Left lung (tissue), 14 donors: ENCODE measurements at places on chromosomes 1 and 21.
A peak's percentile ranks its signal among the peaks of the same experiment; 100 is the strongest.

DNA sequence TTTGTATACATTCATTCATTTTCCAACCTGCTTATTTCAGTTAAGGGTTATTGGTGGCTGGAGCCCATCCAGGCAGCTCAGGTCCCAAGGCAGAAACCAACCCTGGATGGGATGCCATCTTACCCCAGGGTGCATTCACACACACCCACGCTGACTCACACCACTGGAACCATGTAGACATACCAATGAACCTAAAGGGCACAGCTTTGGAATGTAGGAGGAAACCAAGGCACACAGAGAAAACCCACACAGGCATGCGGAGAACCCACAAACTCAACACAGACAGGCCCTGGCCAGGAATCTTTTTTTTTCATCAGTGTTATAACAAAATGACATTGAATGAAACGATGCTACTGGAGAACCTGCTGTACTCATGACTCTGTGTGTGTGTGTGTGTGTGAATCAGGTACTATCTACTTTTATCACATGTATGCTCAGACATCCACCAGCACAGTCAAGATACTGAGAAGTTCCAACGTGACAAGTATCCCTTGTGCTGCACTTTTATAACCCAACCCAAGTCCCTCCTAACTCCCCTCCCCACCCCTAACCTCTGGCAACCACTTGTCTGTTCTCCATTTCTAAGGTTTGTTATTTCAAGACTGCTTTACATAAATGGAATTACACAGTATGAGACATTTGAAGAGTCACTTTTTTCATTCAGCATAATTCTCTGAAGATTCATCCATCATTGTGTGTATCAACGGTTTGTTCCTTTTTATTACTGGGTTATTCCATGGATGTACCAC lies 286.8 kb upstream of the PLD5 start:
- no peaks in the 10 kb centered on the region for H3K27me3 ChIP-seq
- no peak overlapping the region for H3K27ac ChIP-seq
- H3K4me1 ChIP-seq = no peaks in the 10 kb centered on the region
- no peak overlapping the region for H3K4me3 ChIP-seq

DNA sequence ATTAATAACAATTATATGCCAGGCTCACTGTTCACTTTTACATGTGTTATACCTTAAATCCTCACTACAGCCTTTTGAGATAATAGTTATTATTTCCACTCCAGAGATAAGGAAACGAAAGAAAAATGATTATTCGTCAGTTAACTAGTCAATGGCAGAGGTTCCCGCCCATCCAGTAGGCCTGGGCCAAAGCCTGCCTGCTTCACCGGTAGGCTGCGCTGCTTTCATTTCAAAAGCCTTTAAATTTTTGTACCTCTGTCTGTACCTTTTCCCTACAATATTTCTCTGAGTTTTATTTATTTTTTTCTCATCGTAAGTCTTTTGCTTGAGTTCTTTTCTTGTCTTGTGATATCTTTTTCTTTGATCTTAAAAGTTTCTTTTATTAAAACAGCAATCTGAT lies 3.6 kb downstream of the GPR52 start:
- H3K27me3 ChIP-seq = no peaks in the 10 kb centered on the region
- no peak overlapping the region for H3K4me3 ChIP-seq
- no peaks in the 10 kb centered on the region for H3K36me3 ChIP-seq
- H3K4me1 ChIP-seq = no peaks in the 10 kb centered on the region

DNA sequence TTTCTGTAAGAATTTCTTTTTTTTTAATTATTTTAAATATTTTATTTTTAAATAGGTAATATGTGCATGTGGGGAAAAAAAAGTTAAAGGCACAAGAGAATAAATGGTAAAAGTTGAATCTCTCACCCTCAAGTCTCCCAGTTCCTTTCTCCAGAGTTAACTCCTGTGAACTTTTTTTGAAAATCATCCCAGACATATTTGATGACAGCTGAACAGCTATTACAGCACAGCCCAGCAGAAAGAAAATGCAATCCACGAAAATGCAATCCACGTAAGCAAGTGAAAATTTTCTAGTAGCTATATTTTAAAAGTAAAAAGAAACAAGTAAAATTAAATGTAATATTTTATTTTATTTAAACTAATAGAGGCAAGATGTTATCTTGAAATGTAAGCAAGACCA lies 310.0 kb upstream of the RUNX1 start:
- H3K36me3 ChIP-seq = no peaks in the 10 kb centered on the region
- H3K27ac ChIP-seq = no peak overlapping the region
- no peak for DNase-seq
- no peaks in the 10 kb centered on the region for H3K27me3 ChIP-seq

- no peaks in the 10 kb centered on the region for H3K4me1 ChIP-seq
- no peak overlapping the region for H3K4me3 ChIP-seq
- H3K36me3 ChIP-seq = no peaks in the 10 kb centered on the region
- no peaks in the 10 kb centered on the region for H3K27me3 ChIP-seq
- H3K27ac ChIP-seq = no peak overlapping the region
Observed at GRCh38 chr1:233540816-233541215, 73.1 kb upstream of the KCNK1 start.

DNA sequence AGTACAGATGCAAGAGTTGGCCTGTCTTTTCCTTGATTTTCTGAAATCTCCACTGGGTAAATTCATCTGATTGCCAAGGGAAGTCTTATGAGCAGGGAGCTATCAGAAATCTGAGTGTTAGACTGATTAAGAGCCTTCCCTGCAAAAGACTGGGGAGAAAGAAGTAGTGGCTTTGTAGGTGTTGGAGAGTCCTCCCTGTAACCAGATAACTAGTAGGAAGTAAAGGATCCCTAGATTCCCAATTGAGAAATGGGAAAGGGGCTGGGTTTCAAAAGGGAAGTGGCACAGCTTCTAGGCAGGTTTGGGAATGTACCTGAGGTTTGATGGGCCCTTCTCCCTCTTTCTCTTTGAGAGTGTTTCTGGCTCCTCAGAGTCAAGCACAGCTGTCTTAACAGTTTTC lies 2.1 kb downstream of the TLCD4 start:
- H3K4me3 ChIP-seq = no peak overlapping the region
- H3K27me3 ChIP-seq = no peaks in the 10 kb centered on the region
- no peak overlapping the region for H3K27ac ChIP-seq
- H3K4me1 ChIP-seq = peaks cover 16% of the 10 kb centered on the region
- no peak for DNase-seq

DNA sequence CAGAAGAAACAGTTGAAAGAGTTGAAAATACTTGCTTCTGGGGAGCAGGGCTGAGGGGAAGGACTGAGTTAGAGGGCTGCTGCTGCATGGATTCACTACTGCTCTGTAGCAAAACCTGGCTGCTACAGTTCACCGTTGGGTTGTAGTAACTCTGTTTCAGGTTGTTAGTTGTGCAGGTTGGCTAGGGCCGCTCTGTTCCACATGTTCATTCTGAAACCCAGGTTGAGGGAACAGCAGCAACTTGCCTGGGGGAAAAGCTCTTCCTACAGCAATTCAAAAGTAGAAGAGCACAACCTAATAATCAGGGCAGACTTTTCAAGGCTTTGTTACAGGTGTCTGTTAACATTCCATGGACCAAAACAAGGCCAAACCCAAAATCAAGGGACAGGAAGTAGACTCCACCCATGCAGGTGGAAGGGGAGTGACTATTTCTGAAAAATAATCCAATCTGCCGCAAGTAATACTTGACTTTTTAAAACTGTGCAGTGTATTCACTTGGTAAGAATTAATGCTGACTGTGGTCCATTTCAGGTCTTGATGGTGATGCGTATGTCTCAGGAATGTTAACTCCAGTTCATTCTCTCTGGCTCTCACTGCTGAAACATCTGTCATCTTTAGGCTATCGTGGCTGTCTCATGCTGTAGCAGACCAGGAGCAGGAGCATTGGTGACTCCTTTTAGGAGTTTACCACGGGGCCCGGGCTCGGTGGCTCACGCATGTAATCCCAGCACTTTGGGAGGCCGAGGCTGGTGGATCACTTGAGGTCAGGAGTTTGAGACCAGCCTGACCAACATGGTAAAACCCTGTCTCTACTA lies 5.1 kb upstream of the PARK7 start:
- peaks cover 19% of the 10 kb centered on the region for H3K4me1 ChIP-seq
- no peaks in the 10 kb centered on the region for H3K27me3 ChIP-seq
- no peak overlapping the region for H3K4me3 ChIP-seq

DNA sequence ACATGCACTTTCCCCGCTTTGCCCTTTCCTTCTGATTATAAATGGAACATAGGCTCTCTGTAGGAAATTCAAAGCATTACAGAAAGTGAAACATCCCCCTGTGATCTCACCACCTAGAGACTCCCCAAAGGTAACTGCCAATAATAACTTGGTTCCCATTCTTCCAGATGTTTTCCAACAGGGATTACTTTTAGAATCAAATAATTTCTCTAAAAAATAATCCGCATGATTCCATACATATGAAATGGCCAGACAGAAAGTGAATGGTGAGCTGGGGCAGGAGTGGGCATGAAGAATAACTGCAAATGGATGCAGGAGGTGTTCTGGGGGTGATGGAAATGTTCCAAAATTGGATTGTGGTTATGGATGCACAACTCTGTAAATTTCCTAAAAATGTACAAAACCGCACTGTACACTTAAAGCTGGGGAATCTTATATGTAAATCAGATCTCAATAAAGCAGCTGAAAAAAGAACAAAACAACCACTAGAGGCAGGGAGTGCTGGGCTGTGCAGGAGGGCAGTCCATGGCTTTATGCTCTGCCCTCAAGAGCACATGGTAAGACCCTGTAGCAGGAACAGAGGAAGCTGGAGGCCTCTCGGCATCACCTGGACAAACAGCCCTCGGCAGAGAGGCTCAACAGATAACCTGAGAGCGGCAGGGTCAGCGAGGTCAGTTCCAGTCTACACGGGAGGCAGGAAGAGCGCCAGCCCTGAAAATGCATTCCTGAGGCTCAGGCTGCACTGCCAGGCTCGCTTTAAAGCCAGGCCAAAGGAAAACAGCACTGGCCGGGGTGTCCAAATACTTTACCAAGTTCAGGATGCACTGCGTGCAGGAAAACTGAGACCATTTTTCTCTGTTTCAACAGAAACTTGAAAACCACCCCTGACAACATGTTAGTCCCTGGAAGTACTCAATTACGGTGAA lies 39.7 kb downstream of the CAPZB start:
- no peak for DNase-seq
- H3K36me3 ChIP-seq = no peaks in the 10 kb centered on the region
- peaks cover 75% of the 10 kb centered on the region for H3K4me1 ChIP-seq
- peak overlapping the region; percentile 35 for H3K27ac ChIP-seq
- H3K27me3 ChIP-seq = no peaks in the 10 kb centered on the region
- H3K4me3 ChIP-seq = no peak overlapping the region

- H3K27ac ChIP-seq = no peak overlapping the region
- no peak for DNase-seq
- H3K36me3 ChIP-seq = no peaks in the 10 kb centered on the region
- H3K4me1 ChIP-seq = no peaks in the 10 kb centered on the region
Observed at GRCh38 chr1:228837032-228837431, 101.8 kb downstream of the RHOU start.

GRCh38 chr1:200042552-200043335 lies 15.2 kb downstream of the NR5A2 start:
- peaks cover 13% of the 10 kb centered on the region for H3K4me1 ChIP-seq
- H3K27me3 ChIP-seq = peaks cover 100% of the 10 kb centered on the region
- no peaks in the 10 kb centered on the region for H3K36me3 ChIP-seq
- peak overlapping the region; percentile 33 for H3K27ac ChIP-seq
- no peak for DNase-seq
- H3K4me3 ChIP-seq = peak overlapping the region; percentile 50

DNA sequence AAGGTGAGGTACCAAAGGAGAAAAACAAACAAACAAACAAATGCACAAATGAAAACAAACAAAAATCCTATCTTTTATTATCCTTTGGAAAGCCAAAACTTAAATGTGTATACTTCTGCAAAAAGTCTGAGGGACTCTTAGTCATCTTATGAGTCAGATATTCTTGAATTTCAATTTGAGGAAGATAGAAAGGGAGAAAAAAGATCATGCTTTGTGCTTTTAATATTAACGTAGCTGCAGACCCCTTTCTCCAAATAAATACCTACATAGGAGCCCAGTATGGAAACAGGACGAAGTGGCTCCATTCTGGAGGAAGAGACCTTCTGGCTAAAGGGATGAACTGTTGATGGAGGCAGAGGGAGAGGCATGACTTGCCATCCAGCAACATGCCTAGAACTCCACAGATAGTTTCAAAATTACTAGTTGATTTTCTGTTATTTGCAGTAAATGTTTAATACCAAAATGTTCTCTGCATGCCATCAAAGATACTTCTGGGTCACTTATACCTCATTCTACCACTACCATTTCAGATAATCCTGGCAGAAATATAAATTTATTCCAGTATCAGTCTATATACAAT lies 25.4 kb downstream of the NUP210L start:
- no peak for DNase-seq
- H3K4me1 ChIP-seq = peaks cover 4% of the 10 kb centered on the region
- H3K4me3 ChIP-seq = no peak overlapping the region
- H3K27me3 ChIP-seq = no peaks in the 10 kb centered on the region
